GOT3 (cell line): ENCODE measurements at places on chromosomes 11 and 22.

GRCh38 chr11:103480421-103480820, 371.2 kb downstream of the DYNC2H1 start:
- DNase-seq: no peak

DNA sequence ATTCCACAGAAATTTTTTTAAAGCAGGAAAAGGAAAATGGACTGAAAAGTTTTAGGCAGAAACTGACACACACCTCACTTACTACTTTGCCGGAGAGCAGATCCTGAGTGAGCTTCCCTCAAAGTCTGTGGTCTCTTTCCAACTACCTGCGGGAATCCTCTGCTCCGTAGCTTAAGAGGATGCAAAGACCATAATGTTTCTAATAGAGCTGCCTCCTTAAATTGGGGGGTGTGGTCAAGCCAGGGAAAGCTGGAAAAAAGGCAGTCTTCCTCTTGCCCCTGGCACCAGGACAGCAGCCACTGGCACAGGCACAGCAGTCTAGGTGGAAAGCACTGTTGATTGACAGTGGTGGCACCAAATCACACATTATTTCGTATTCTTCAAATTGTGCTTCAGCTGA, at the start of gene ETS1:
Gene ETS1, minus strand, starts transcription at position 144 of the 400 bp plus-strand sequence. CDS start 14,428 bp downstream, outside the sequence.
- DNase-seq: no peak

- no peak for DNase-seq
Measured at GRCh38 chr11:68751331-68751856, at the start of gene TESMIN. TSS of gene TESMIN (minus strand) at chr11:68751520. CDS start at chr11:68750660, 860 bp downstream.

- no peak for DNase-seq
Measured at GRCh38 chr11:34754171-34754823, 133.4 kb downstream of the EHF start.

- DNase-seq: no peak
Measured at GRCh38 chr11:9516113-9516512, 55.3 kb downstream of the ZNF143 start.

DNA sequence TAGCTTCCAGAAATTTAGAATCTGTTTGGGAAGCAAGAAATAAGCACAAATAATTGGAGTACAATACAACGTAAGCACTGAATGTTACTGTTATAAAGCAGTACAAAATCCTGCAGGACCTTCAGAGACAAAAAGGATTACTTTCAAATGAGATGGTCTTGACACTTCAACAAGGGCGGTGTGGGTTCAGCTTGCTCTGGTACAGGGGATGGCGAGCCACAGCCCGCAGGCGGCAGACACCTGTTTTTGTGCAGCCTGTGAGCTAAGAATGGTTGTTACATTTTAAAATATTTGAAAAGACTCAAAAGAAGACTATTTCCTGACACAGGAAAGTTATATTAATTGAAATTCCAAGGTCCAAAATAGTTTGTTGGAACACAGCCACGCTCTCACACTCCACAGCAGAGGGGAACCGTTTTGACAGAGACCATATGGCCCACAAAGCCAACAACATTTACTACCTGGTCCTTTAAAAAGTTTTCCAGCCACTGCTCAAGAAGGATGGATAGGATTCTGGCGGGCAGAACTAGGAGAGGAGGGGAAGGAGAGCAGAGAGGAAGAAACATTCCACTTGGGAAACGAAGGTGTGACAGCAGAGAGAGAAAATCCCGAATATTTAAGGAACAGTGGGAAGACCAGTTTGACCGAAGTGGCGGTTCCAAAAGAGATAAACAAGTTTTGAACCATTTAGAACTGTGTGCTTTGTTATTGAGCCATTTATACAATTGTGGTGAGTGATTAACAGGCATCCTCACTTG, 6.3 kb downstream of the PRDM10 start:
- DNase-seq: no peak
